Foreskin keratinocyte (primary cell): ENCODE measurements at places on chromosomes 3 and 15. TPM values are rescaled to one million over a fixed set of nuclear protein-coding genes. Genes with fewer than 3 reads are reported as not detected.

Gene TMCO5A
- polyA plus RNA-seq = not detected in 2 replicates

Gene C3orf49
- polyA plus RNA-seq = not detected in 2 replicates

Gene KBTBD12
- not detected in 2 replicates for polyA plus RNA-seq

Gene MYZAP
- polyA plus RNA-seq = 1.7 and 2.0 TPM in 2 replicates

Gene CSPG4
- 2.7 and 5.1 TPM in 2 replicates for polyA plus RNA-seq

Gene TFDP2
- 14.4 and 18.5 TPM in 2 replicates for polyA plus RNA-seq

GRCh38 chr15:90610190-90610589 is 80.5 kb downstream of the CRTC3 start:
- peak; percentile 3 for DNase-seq

DNA sequence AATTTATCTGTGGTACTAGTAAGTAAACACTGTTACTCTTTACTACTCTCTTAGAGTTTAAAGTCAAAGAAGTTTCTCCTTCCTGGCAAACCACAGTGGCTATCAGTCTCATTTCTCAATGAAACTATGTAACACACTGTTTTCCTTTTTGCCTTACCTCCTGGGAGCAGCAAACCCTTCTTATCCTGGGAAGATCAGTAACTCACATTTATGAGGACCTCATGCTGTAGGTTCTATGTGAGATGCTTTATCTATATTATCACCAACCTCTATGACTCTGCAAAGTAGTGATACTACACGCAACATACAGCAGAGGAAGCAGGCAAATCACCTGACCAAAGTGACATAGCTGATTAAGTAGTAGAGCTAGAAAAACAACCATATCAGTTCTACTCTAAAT is 35.3 kb downstream of the PBRM1 start:
- DNase-seq = no peak

GRCh38 chr3:46852334-46852720 is 10.9 kb downstream of the MYL3 start:
- DNase-seq = no peak

GRCh38 chr3:95971573-95971972 is 842.8 kb upstream of the EPHA6 start:
- no peak for DNase-seq

DNA sequence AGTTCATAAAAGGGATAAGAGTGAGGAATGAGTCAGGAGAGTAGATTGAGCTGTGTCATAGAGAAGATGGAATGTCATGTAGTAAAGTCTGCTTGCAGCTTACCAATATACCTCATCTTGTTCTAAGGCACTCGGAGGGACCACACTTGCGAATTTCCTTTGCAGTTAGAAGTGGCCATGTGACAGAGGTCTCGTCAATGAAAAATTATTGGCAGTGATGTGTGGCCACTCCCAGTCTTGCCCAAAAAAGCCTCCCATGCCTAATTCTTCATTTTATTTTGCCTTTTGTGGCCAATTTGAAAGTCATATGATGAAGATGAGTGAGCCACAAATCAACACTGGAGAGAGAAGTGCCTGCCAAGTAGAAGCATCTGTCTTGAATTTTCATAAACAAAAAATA is 465.6 kb upstream of the ZNF385D start:
- no peak for DNase-seq

DNA sequence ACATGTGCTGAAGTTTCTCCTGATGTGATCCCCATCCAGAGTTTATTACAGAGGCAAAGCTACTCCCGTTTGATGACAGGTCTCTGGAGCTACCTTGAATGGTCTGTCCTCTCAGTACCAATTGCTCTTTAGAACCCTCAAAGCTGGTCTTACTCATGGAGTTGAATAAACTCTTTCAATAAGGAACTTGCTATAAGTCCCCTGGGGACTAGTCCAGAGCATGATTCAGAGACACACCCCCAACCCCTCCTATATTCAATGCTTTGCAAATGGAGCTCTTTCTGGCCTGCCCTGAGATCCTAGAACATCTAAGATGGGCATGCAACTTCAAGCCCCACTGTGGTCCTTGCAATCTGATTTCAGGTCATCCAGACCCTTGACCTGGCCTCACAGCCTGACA is 23.9 kb upstream of the TPM1 start:
- DNase-seq = no peak

- no peak for DNase-seq
Measured at GRCh38 chr15:62658498-62658897, 384.0 kb upstream of the TPM1 start.

DNA sequence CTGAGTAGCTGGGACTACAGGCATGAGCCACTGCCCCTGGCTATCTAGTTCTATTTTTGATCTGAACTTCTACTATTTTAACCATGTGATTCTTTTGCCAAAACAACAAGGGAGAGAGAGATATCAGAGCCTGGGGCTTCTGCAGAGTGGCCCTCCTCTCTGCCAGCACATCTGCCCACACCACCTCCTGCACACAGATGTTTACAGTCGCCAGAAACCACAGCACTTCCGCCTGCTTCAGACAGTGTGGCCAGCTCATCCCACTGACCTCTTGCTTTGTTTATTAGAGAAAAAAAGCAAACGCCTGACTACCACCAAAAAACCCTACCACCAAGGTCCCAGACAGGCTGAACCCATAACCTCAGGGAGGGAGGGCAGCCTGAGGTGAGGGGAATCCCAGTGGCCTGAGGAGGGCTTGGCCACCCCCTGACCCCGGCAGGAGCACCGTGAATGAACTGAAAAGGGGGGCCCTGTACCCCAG is 85.9 kb upstream of the ABHD2 start:
- no peak for DNase-seq

- DNase-seq = no peak
Measured at GRCh38 chr15:73782344-73782959, 29.3 kb upstream of the INSYN1 start.

- no peak for DNase-seq
Measured at GRCh38 chr3:78048698-78049097, 1008.8 kb downstream of the ROBO2 start.
